ENCODE measurements at places on chromosomes 12 and 14.

DNA sequence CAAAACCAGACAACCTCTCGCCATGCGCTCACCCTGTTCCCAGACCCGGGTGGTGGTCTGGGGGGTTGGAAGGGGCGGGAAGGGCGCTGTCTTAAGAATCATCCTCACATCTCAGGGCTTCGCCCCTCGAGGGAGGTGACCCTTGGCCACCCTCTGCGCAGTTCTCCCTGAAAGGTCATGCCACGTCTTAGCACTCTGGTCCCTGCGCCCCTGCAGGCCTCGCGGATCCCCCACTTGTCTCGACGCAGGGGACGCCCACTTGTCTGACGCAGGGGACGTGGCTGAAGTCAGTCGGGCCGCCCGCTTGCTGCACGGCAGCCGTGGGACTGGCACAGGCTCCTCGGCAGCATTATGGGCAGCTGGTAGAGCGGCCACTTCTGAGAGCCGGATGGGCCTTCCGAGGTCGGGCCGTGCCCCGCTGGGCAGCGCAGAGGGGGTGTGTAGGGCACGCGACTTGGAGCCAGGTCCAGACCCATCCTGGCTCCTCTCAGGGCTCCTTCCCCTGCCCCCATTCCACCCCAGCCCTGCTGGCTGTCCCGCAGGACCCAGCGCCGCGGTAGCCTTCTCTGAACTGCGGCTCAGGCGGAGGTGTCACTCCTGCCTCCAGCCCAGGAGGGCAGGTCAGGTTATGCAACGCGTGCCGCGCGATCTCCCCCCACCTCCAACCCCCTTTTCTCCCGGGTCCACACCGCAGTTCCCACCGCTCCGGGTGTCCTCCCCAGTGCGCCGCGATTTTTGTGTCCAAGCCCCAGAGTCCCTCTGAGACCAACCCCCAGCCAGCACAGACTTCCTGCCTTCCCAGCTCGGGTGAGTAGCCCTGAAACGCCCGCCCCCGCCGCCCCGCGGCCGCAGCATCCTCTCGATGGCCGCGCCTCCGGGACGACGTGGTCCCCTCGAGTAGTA lies 40.9 kb upstream of the CAPRIN2 start:
- peak; percentile 64 for DNase-seq

GRCh38 chr12:3236345-3237187 lies 159.4 kb downstream of the TSPAN9 start:
- peak; percentile 7 for DNase-seq

DNA sequence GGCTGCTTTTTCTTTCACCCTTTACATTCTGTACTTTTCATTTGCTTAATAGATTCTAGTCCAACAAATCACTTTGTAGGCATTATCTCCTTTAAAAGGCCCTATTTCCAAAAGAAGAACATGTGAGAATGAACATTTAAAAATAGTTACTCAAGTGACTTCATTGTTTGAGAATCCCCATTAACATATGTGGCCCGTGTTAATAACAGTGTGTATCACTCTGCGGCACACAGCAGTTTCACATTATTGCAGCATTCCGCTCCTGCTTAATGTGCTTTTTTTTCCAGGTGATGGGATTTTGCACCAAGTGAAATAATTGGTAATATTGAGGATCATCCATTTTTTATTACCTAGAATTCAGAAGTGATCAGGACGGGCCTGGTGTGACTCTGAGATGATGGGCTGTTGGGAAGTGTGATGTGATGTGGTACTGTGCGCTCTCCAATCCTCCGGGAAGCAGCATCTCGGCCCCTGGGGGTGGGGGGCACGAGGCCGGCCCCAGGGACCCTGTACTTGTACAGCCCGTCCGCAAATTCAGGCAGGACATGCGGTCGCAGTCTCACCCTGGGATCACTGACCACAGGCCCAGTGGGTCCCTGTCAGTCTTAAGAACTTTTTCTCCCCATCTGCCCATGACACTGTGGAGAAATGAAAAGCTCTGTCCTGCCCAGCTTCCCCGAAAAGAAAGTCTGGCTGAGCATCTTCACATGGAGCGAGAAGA lies 32.9 kb downstream of the SLC15A4 start:
- no peak for DNase-seq

DNA sequence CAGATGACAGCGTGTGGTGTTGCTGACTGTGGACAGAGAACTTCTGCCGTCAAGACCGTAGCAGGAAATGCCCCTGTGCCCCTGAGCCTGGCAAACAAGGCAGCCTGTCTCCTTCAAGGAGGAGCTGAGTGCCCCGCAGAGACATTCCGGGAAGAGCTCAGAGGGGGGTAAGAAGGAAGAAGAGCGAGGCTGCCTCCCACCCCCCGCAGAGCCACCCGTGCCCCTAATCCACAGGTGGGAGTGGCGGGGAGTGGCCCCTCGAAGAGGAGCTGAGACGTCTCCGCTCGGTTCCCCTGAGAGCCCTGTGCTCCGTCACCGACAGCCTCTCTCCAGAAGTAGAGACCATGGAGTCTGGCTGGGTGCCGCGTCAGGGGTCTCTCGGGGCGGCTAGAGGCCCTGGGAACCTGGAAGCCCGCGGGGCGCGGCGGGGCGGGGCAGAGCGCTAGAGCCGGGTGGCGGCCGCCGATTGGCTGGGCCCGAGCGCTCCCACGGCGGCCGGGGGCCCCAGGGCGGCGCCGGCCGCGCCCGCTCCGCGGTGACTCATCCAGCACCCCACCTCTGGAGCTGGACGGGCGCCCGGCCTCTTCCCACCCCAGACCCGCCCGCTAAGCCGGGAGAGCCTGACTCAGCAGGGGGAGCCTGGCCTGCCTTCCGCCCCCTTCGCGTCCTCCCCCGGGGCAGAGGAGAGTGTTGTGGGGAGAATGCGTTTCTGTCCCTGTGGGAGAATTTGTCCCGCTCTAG lies 25.2 kb upstream of the KRT78 start:
- DNase-seq = peak; percentile 24

GRCh38 chr12:76547526-76547925 lies 12.0 kb downstream of the OSBPL8 start:
- no peak for DNase-seq

DNA sequence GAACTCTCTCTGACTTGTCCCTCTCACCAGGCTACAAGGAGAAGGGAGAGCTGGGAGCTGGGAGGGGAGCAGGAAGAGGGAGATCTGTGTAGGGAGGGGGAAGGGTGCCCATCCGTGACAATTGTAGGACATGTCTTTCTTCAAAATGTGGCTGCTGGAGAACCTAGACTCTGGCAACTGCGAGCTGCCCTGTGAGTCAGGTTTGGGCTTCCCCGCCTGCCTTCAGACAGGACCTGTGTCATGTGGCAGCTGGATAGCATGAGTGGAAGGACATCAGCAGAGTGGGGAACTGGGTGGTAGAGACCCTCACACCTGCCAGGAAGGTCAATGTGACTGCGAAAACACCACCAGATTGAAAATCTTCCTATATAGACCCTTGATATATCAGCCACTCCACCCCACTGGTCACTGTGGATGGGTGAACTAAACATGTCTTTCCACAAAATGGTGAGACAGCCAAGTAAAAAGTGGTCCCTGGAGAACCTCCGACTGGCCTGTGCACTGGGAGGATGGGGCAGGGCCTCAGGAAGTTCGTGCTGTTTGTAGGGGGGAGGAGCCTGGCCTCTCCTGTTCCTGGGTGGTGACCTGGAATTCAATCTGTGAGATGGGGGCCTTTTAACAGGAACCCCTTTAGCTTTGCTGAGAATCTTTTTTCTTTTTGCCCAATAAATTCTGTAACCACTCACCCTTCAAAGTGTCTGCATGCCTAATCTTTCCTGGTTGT lies 62.2 kb upstream of the CAPRIN2 start:
- DNase-seq = no peak

GRCh38 chr12:56716458-56716857 lies 8.6 kb downstream of the NACA start:
- no peak for DNase-seq

DNA sequence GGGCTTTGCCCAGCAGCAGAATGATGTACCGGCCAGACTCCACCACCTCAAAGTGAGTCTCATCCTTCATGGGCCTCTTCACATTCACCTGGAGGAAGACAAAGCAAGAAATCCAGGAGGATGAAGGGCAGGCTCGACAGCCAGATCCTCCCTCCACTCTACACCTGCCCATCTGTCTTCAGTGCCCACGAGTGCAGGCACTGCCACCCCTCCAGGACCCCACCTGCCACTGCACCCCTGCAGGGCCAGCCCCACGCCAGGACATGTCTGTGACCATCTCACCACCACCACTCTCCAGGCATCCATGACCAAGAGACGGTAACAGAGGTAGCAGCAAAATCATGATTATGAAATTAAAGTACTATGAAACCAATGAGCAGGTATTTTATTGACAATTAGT lies 84.3 kb upstream of the ANO2 start:
- no peak for DNase-seq

DNA sequence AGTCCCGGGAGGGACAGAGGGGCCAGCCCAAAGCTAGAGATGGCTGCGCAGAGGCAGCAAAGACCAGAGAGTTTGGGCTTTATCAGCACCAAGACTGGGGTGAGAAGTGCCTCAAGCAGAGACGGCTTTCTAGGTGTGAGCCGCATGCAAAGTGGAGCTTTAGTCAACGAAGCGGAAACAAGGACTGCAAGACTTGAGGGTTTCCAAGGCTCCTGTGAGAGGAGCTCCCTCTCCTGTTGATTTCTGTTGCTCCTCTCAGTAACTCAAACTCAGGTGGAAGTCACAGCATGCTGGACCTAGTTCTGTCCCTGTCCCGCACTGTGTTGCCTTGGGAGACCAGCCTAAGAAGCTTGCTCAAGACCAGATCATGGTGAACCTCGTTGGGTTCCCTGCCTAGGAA lies 327.8 kb downstream of the MED13L start:
- no peak for DNase-seq

DNA sequence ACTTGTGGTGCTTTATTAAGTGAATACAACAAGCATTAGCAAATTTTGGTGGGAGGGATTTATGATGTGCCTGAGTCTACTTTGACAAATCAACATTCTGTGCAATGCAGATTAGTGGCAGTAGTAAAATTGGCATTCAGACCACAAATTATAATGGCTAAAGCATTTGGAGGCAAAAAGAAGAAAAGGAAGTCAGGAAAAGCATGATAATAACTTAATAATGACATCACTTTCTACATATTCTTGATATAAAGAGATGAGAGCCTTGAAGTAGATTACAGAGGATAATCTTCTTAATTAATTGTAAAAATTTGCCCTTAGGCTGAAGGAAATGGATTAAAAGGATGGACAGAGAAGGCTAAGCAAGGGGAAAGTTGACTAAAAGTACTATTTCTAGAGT lies 126.0 kb downstream of the SLC6A15 start:
- no peak for DNase-seq

DNA sequence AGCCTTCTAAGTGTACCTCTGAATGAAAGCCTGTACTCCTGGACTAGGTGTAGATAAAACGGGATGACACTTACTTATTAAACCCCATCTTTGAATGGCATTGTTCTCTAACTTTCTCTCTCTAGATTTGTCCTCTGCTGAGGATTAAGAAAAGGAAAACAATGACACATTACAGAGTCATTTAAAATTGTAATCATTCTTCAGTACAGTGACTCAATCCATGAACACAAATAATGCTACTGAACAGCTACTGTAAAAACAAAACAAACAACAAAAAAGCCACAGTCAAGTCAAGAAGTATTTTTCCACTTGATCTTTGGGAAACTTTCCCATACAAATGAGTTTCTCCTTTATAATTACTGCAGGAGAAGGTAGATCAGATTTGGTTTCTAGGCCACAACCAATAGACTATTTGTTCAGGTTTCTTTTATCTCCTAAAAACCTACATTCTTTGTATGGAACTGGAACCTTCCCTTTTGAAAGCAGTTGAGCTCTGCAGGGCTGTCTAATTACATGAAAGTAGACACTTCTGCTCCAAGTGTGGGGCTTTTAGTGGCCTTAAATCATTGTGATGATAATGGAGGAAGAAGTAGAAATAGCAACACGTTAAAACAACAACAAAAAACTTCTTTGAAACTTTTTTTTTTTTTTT lies 219.1 kb downstream of the ESR2 start:
- no peak for DNase-seq

DNA sequence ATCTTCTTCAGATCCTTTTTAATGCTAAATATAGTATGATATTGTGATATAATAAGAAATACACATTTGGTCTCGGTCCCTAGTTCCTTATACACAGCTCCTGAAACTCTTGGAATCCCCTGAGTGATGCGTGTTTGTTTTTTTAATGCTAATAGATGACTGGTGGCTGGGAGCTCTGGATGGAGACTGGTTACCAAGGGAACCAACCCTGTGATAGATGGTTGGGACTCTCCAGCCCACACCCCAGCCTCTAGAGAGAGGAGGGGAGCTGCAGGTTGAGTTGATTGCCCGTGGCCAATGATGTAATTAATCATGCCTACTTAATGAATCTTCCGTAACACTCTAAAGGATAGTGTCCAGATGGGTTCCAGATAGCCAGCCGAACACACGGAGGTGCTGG lies 140.6 kb downstream of the FBXL14 start:
- no peak for DNase-seq

DNA sequence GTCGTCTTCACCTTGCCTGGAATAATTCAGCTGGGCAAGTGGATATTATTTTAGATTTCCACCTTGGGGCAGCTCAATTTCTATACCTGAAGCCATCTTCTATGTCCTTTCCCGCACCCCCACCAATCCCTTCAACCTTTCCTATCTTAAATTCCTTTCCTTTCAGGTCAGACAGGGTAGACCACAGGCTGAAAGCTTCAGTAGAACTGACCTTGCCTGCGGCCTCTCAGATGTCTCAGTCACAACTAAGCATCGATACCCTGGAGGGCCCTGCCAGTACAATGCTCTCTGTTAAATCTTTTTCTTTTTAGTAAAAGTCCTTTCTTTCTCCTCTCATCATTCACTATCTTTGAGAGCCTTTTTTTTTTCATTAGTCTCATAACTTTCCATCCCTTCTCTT lies 38.9 kb downstream of the SLC2A14 start:
- DNase-seq = no peak

GRCh38 chr12:44459569-44459968 lies 416.5 kb downstream of the NELL2 start:
- DNase-seq = no peak

DNA sequence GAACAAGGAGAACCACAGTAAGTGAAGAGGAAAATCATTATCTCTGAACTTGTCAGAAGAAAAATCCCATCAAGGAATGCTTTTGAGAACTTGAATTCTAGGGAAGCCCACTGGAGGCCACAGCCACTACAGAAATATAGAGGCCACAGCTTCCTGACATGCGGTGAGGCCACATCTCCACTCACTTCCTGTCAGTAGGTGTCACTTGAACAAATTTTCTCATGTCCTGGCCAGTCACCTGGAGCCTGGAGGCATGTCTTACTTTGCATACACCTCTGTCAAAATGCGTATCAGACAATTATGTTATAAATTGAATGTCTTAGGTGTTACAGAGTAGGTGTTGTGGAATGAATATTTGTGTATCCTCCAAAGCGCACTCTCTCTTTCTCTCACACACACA lies 370.3 kb downstream of the DAD1 start:
- DNase-seq = no peak

- DNase-seq = peak; percentile 91
These were observed 17.7 kb upstream of the CD27 start for GRCh38 chr12:6426882-6427671.
